Right kidney (tissue), 9 donors: ENCODE measurements at places on chromosomes 5 and 9.

DNA sequence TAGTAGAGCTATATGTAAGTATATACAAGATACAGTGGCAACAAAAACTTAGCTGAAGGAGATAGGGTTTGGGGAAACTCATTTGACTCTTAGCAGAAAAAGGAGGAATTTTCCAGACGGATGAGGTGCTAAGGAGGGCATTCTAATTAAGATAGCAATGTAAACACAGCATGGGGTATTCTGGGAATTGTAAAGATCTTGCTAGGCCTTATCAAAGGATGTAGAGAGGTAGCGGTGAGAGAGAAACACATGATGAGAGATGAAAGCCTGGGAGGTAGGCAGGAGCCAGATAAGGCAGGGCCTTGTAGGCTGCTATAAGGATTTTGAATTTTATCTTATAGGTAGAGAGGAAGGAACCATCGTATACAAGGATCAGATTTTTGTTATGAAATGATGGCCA lies 106.6 kb upstream of the KCNN2 start:
- DNase-seq: no peak

- no peak for DNase-seq
Measured at GRCh38 chr5:59489551-59489950, 404.0 kb downstream of the PDE4D start.

DNA sequence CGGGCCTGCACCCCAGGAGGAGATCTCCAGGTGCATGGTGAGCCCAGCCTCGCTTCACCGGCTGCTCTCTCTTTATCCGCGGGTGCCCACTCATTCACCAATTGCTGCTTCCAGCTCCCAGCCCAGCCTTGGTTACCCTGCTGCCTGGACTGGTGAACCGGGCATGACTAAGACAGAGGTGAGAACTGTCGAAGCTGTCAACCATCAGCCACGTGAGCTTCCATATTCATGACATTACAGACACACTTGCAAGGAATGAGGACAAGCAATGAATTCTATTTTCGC lies 220.5 kb downstream of the ROR2 start:
- no peak for DNase-seq

GRCh38 chr5:5710471-5710870 lies 288.0 kb downstream of the ICE1 start:
- no peak for DNase-seq

- no peak for DNase-seq
Measured at GRCh38 chr9:18791074-18791473, 241.9 kb downstream of the SAXO1 start.

DNA sequence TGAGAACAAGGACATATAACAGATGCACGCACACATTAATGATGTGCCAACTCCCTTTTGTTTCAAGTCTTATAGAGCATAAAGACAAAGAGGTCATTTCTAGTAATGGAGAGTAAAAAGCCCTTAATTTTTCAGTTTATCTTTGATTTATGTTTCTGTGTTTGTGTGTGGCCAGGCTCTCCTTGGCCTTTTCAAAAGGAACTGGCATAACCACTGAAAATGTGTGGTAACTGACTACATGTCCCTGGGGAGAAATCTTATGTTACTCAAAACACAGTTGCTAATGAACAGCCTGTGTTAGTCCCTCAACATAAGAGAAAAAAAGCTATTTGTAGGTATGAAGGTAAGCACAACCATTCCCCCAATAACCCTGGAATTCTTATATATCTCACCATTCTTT lies 47.6 kb upstream of the SHOC1 start:
- no peak for DNase-seq

- no peak for DNase-seq
Measured at GRCh38 chr5:132662925-132663770, 5.2 kb downstream of the IL13 start.

GRCh38 chr9:70987986-70988385 lies 133.4 kb downstream of the TRPM3 start:
- DNase-seq: no peak
